ENCODE measurements at places on chromosomes 7 and 10. TPM values are rescaled to one million over a fixed set of nuclear protein-coding genes. Genes with fewer than 3 reads are reported as not detected.
A peak's percentile ranks its signal among the peaks of the same experiment; 100 is the strongest.

DNA sequence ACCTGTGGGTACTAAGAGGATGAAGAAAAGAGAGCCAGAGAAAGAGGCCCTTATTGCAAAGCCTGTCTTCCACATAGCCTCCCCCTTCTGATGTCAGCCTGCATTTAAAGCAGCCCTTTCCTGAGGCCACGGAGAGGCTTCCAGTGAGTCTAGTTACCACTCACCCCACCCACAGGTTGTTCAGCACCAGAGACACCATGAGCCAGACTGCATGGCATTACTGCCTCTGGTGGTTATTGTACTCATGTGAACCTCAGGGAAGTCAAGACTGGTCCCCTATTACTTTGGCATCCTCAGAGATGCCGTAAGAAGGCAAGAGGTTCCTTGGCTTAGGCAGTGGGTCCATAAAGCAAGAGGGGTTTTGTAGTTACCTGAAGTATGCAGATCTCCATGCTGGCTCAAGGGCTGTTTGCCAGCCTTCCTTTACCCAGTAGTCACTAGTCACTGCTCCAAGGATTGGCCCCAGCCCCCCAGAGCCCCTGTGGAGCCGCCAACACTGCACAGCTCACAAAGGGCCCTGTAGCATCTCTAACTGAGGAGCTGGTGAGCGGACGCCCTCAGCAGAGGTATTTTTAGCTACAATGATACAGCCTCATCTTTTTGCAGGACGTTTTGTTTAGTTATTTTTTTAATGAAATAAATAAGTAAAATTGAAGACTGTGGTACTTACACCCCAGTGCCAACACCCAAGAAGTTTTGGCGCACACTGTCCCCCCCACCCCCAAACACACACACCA is 20.7 kb downstream of the LRRC4 start:
- no peak for DNase-seq

GRCh38 chr7:130154131-130154500 is 51.1 kb downstream of the TMEM209 start:
- peak; percentile 56 for DNase-seq

DNA sequence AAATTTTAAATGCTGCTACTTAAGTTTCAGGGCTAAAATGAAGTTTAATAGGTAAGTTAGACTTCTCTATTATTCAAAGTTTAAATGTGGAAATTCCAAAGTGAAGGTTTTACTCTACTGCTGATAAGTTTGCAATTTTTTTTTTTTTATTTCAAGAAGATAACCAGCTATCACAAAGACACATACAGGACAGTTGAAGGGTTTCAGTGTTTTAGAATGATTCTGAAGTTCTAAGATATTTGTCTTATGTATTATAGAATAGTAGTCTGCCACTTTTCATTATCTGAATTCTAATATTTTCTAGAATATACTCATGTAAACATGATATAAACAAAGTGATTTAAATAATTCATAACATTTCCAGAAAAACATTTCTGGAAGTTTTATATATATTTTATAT is 7.0 kb upstream of the CD36 start:
- DNase-seq = no peak

GRCh38 chr7:17043012-17043877 is 161.5 kb upstream of the AGR3 start:
- no peak for DNase-seq

DNA sequence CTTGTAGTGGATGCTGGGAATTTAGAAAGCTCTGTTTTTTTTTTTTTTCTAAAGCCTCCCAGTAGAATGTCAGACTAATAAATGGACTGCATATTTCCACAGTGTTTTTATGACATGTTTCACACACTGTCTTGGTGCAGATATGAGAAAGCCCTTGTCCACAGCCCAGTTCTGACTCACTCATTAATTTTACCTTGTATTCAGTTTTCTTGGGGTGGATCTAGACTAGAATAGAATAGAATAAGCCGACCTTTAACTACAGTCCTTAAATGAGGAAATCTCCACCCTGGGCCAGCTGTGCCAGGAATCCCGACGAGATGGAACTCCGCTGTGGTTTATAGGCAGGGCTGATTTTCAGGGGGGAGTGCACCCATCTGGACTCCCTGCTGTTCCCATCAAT is 274.7 kb downstream of the NRG3 start:
- no peak for DNase-seq

DNA sequence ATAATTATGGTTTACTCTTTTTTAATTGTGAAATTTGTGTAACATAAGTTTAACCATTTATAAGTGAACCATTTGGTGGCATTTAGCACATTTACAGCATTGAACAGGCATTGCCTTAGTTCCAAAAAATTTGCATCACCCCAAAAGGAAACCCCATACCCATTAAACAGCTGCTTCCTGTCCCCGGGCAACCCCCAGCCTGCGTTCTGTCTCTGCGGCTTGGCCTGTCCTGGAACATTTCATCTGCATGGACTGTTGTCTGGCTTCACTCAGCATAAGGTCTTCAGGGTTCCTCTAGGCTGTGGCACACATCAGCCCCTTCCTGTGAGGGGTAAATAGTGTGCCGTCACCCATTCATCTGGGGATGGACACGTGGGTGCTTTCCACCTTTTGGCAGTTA is 6.9 kb downstream of the RET start:
- DNase-seq = no peak

The ZNF365 gene
- total RNA-seq = not detected

Measured in endodermal cell (in vitro differentiated cells).